ENCODE measurements at places on chromosomes 13 and 19.

DNA sequence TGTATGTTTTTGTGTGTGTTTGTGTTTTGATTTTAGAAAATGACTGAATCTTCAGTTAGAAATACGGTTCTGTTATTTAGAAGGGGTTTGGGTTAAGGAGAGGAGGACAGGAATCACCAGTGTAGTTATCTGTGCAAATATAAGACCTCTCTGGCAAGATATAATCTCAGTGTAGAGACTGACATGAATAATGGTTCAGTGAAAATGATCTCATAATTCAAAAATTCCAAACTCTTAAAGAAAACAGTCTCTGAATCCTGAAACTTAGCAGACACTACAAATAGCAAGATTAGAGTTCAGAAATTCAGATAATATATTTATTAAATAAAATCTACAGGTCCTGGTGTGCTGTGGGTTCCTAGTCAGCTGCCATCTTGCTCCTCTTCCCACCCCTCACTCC, 73.5 kb downstream of the PDS5B start:
- DNase-seq, result no peak

DNA sequence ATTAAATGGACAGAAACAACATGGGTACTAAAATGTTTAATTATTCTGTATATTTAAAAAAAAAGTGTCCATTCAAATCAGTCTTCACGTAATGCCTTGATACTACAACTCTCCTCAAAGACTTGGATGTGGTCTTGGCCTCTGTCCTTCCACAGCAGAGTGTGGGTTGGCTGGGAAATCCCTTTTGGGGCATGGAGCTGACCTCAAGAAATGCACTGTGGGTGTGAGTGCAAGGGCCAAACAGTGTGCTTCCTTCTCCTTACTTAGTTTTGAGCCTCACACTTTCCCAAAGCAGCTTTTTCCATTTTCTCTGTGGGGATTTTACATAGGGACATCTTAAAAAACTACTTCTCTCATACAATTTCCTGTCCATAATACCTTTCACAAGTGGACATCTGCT, 607.4 kb downstream of the EFNB2 start:
- no peak for DNase-seq

DNA sequence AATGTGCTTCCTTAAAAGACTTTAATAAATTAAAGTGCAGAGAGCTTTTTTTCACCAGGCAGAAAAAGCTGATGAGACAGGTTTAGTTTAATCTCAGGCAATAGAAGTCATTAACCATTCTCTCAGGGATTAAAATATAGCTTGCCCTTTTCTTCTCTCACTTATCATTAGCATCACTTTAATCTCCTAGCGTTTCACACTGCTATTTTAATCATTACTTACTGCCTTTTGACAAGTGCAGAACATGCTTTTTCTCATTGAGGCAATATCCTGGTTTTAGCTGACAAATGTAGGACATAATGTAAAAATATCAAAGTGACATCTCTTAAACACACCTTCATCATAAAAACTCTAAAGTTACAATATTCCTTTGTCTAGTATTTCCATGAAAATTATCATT, 94.6 kb downstream of the DACH1 start:
- DNase-seq, result no peak

DNA sequence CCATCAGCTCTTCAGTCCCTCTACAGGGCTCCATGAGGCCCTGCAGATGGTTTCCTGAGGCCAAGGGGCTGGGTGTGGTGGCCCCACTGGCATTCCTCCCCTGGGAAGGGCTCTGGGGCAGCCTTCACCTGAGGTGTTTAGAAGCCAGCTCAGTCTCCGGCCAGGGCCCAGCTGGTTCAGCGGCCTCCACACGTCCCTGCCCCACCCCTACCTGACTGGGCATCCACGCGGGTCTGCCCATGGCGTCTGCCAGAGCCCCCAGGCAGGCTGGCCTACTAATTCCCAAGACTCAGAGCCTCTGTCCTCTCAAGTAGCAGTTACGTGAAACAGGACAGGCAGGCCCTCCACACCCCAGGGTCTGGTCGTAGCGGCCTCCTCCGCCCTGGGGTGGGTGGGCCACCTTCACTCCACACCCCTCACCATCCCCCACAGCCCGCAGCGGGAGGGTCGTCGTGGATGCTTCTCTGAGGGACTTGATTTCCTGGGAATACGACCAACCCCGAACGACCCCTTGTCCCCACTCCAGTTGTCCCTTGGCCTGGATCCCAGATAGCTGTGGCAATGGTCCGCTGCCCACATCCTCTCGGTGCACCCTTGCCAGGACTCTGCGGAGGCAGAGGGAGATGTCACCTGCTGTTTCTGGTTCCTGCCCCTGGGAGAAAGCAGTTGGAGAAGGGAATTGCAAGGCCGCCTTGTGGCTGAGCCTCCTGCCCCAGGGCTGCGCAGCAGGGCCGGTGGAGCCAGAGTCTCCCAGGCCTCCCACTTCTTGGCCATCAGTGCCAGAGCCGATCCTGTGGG, 24.3 kb downstream of the CAPN12 start:
- DNase-seq, result no peak

DNA sequence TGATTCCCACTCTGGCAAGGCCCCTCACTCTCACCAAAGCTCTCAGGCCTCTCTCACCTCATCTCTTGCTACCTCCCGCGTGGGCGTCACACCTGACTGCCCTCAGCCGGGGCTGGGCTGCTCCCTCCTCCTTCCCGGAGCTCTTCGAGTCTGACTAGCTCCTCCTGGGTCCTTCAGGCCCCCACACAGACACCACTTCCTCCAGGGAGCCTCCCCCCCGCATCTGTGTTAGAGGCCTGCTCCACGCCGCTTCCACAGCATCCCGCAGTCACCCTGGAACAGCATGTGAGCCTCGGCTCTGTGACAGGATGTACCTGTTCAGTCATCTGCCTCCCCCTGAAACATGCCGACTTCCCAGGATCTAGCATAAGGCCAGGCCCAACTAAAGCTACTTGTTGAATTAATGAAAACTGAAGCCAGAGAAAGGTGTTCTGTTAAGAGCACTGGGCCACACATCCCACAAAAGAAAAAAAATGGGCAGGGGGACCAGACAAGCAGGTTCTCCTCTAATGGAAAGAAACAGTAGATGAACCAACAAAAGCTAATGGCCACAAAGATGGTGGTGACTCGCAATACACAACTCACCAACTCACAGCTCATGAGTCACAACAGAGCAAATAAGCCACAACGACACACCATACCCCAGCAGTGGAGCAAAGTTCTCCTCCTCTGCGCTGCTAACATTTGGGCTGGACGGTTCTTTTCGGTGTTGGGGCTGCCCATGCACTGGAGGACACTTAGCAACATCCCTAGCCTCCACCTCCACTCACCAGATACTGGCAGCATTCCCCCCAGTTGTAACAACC, 3.0 kb downstream of the PPP6R1 start:
- no peak for DNase-seq

- DNase-seq, result no peak
Observed at GRCh38 chr13:75467040-75467728, 14.8 kb downstream of the TBC1D4 start.

DNA sequence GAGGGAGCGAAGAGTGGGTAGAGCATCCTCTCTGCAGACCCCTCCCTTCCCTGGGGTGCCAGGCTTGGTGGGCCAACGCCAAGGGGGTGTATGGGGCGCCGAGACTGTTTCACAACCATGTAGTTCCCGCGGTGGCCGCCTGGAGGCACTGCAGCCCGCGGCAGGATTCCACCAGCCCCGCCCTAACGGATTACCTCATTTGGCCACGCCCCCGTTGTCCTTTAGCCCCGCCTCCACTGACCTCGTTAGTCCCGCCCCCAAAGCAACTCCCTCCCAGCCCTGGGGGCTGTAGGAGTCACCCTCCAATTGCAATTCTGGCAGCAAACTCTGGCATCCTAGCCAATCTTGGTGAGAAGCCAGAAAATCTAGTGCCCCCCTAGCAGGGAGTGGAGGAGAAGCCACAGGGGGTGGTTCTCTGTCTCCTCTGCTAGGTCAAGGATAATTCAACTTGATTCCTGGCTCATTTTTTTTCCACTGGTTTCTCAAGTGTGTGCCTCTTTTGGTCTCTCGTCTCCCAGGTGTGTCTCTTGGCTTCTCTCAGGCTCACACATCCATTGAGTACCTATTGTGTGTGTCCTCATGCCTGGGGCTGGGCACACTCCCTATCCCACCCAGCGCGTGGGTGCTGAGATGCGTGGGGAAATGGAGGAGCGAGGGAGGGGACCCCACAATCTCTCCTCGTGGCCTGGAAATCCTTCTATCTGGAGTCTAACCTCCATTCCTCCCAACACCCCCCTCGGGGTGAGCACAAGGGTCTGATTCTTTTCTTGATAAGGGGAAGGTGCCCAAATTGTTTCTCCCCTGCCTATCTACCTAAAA, 2.0 kb downstream of the OLFM2 start:
- peak; percentile 77 for DNase-seq

- no peak for DNase-seq
Observed at GRCh38 chr19:10968527-10969135, 7.8 kb downstream of the SMARCA4 start.

DNA sequence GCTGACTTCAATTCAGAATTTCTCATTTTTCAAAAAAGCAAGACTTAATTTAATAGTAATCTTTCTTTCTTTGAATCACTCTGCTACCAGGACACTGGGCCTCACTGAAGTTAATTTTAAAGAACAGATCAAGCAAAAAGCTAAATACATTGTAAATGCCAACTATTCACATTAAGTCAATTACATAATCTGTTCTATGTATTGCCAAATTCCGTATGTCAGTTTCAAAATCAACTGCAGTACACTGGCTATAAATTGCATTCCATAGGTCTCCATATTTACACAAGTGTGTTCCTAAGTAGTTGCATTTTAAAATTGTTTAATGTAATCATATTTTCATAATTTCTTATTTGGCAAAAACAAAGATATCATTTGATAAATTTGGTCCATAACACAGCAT, 10.1 kb downstream of the FOXO1 start:
- no peak for DNase-seq

DNA sequence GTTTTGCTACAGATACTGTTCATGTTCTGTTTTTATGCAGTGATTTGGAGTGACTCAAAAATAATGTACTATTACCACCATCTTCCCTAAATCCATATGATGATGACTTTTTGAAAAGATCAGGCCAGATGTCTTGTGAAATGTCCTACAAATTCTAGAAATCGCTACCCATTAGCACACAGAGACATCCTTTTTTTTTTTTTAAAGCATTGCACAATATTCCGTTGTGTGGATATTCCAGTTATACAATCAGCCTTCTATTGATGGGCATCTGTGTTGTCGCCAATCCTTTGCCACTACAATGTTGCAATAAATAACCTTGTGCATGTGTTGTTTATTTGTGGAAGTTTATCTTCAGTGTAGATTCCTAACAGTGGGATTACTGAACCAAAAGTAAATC, 24.5 kb downstream of the ZDHHC20 start:
- no peak for DNase-seq

GRCh38 chr13:52096748-52097147, 32.1 kb downstream of the NEK5 start:
- no peak for DNase-seq

DNA sequence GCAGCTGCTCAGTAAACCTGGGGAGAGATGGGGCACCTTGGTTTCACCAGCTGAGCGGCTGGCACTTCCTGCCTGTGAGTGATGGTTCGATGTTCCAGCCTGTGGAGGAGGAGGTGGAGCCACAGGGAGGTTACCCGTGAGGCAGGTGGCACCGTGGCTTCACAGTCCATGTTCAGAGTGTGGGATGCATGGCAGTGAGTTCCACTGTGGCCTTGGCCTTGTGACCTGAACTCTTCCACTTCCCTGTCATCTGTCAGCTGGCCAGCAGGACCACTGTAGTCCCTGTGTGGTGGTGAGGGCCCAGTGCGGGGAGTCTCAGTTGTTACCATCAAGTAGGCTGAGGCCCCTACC, 16.9 kb downstream of the SMARCA4 start:
- DNase-seq, result no peak

DNA sequence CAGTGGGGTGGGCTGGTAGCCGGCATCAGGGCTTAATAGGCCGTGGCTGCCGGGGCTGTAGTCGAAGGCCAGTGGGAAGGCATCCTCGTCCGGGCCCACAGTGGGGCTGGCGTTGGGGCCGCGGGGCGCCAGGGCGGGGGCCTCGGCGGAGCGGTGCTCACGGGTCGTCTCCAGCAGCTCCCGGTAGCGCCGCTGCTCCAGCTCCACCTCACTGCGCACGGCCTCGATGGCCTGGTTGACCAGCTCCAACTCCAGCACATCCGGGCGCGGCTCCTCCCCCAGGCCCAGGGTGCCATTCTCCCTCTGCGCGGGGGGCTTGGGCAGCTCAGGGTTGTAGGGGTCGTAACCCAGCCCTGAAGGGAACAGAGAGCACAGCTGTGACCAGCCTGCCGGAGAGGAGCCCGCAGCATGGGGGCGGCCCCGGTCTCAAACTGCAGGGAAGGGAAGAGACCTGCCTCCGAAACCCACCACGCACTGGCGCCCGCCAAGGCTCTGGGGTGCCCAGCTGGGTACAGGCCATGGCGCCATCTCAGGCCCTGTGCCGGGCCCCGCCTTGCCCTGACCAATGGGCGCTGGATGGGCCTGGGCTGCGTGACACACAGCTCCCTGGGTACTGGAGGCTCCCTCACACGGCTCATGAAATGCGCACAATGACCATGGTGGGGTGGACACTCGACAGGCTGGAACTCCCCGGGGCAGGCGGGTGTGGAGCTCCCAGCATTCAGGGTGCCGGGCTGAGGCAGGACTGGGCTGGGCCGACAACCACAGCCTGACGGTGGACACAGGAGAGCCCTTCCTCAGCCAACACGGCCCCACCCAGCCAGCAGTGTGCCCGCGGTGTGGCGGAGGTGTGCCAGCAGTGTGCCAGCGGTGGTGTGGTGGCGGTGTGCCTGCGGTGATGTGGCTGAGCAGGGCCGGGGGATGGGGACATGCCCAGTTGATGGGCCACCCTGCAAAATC, 16.5 kb upstream of the ATP8B3 start:
- no peak for DNase-seq

- peak; percentile 63 for DNase-seq
Observed at GRCh38 chr19:8580710-8581281, 3.6 kb upstream of the MYO1F start.

DNA sequence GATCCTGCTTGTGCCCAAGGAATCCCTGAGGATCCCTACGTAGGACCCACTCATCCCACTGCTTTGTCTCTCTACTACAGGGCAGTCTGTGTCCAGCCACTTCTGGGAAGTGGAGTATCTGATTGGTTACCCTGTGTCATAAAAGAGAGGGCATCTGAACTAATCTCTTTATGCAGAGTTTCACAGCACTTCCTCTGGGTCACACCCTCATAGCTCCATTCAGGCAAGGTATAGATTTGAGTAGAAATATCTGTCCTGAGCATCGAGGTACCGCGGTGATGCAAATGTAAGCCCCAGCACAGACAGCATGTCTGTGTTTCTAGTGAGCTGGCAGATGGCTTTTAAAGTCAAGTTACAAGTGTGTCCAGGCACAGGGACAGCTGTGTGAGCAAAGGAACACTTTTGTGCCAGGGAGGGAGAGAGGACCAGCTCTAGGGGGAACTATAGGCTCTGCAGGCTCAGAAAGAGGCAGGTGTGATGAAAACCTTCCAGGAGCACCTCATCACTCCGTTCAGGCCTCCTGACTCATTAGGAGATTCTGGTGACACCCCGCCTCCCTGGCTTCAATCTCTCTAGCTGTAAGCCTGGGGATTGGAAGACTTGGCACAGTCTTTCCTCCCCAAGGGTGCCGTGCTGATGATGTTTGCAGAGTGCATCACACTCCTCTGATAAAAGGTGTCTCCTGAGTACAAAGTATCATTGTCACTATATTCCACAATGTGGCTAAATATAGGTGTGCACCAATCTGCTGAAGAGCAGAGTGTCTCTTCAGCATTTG, 84.3 kb upstream of the UBL3 start:
- no peak for DNase-seq

- peak; percentile 90 for DNase-seq
Observed at GRCh38 chr19:17605761-17606589, 50.5 kb downstream of the COLGALT1 start.
